ENCODE measurements at places on chromosomes 5 and 9. TPM values are rescaled to one million over a fixed set of nuclear protein-coding genes. Genes with fewer than 3 reads are reported as not detected.

CTXN3 gene
- polyA plus RNA-seq = not detected

DNA sequence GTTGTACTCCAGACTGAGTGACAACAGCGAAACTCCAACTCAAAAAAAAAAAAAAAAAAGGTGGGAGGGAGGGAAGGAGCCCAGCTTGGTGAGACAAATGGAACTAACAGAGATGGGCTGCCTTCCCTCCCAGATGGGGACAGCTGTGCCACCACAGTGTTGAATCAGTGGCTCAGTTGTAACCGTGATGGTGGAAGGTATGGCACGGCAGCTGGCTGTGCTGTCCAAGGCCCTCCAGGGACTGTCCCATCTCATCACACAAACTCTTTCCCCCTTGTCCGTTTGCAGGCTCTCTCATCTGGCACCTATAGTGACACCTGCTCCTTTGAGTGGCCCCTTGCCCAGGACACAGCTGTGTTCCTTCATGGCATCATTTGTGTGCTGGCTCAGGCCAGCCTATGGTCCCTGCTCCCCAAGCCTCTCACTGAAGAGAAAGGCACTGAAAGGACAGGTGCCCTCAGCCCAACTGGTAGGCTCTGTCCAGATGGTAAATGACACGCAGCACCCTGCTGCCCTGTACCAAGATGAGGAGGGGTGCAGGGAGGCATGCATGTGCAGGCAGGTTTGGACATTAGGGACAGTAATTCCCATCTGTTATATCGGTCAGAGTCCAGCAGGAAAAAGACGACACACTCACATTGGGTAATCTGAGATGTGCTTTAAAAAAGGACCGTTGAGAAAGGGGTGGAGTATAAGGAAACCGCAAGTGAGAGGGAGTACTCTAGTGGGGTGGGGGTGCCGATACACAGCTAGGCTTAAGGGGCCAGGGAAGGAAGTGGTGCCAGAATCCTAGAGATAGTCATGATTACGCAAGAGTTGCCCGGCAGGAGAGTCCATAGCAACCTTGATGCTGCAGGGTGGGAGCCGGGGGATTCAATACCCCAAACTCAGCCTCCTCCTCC lies 4.3 kb downstream of the SMIM33 start:
- DNase-seq = peak; percentile 46

DNA sequence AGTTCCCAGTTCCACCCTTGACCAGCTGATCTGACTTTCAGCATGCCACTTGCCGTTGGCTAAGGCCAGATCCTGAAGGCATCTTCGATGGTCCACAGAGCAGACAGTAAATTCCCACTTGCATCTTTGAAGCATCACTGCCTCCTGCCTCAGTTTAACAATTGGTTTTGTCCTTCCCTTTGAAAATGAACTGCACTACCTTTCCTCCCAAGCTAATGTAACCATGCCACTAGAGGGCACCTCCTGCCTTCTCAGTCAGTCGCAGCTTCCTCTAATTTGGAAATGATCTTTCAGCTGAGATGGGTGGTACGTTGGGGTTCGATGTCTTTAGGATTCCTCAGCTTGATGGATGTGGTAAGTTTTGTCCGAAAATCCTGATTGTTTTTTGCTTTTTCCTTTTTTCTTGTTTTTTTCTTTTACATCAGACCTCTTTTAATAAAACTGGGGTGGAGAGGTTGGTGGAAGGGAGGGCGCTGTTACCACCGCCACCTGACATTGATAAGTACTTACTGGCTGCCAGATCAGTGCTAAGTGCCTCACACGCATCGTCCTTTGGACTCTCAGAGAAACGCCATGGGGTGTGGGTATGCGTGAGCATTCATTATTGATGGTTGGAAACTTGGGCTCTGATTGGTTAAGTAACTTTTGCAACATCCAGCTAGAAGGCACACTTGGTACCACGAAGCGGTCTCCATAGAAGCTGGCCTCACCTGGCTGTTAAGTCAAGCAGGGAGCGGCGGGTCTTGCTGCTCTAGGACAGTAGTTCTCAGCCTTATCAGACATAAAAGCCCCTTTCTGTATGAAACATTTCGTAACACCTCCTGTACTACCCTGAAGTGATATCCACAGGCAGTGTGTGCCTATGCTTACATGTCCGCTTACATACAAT lies 16.9 kb downstream of the PTTG1 start:
- DNase-seq = no peak

GPX8 gene
- polyA plus RNA-seq = 271 TPM

- DNase-seq = no peak
Measured at GRCh38 chr9:131259432-131259898, 16.8 kb downstream of the FAM78A start.

- no peak for DNase-seq
Measured at GRCh38 chr9:73426269-73426668, 274.6 kb downstream of the ANXA1 start.

PDZD2 gene
- polyA plus RNA-seq = not detected

IGFBPL1 gene
- 0.69 TPM for polyA plus RNA-seq

GRCh38 chr9:34124099-34124498 lies 2.4 kb downstream of the DCAF12 start:
- no peak for DNase-seq

DNA sequence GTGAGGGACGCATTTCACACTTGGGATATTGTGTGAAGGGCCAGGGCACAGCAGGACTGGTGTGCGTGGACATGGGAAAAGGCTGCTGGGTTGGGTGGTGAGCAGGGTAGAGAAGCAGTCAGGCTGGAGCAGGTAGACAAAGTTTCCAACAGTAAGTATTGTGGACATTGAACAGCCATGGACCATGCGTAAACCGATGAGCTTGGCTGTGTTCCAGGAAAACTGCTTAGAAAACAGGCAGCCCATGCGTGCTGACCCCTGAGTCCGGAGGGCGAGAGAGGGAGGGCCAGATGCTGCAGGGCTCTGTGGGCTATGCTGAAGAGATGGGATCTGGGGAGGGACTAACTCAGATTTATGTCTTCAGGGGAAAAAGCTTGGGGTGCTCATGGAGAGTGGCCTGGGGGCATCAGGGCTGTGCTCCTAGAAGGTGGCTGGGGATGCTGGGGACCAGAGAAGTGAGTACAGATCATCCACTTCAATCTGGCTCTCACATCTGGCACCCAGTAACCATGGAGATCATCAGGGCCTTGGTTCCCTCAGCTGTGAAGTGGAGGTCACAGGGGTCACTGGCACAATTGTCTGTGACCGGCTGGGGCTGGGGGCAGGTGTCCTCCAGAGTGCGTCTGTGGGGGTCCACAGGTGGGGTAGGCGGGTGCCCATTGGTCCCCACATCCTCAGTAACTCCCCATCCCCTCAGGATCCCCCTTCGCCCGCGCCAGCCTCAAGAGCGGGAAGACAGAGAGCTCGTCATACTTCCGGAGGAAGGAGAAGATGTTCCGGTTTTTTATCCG lies 93.3 kb downstream of the CACNA1B start:
- DNase-seq = no peak

GRCh38 chr9:88370346-88370745 lies 17.9 kb upstream of the SPIN1 start:
- no peak for DNase-seq

- DNase-seq = no peak
Measured at GRCh38 chr9:97617939-97618416, 15.2 kb downstream of the TSTD2 start.

PCAT7 gene
- polyA plus RNA-seq = 0.04 TPM

PHAX gene
- 40.7 TPM for polyA plus RNA-seq

ZBTB34 gene
- polyA plus RNA-seq = 4.2 TPM

ADRA1B gene
- polyA plus RNA-seq = 2.1 TPM

GRCh38 chr5:178286226-178287090 lies 53.9 kb upstream of the PHYKPL start:
- DNase-seq = no peak

CHSY3 gene
- 0.91 TPM for polyA plus RNA-seq

- DNase-seq = no peak
Measured at GRCh38 chr5:111385970-111386831, 126.1 kb downstream of the STARD4 start.

- DNase-seq = no peak
Measured at GRCh38 chr9:132350861-132351315, 3.9 kb downstream of the SETX start.

CACFD1 gene
- 15.8 TPM for polyA plus RNA-seq

INSL6 gene
- not detected for polyA plus RNA-seq

DNA sequence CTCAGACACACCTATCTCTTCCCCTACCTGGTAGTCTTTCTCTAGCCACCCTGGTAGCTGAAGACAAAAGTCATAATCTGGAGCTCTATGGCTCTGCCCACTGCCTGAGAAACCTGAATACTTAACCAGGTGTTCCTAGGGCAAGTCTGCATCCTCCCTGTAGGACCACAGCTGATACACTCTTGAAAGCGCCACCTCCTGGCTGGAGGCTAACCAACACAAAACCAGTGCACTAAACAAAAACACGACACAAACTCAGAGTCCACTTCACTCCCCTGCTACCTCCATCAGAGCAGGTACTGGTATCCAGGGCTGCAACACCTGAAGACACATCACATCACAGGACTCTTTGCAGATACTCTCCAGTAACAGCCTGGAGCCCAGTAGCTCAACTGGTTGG lies 84.6 kb upstream of the ANXA1 start:
- DNase-seq = no peak

Measured in BJ (cell line).